CD4-positive, alpha-beta T cell treated with Interleukin-21 for 1 hour (primary cell): ENCODE measurements at places on chromosomes 12 and 14.
A peak's percentile ranks its signal among the peaks of the same experiment; 100 is the strongest.

GRCh38 chr12:47408171-47408871 lies 297.5 kb downstream of the RPAP3 start:
- peak; percentile 63 for DNase-seq

DNA sequence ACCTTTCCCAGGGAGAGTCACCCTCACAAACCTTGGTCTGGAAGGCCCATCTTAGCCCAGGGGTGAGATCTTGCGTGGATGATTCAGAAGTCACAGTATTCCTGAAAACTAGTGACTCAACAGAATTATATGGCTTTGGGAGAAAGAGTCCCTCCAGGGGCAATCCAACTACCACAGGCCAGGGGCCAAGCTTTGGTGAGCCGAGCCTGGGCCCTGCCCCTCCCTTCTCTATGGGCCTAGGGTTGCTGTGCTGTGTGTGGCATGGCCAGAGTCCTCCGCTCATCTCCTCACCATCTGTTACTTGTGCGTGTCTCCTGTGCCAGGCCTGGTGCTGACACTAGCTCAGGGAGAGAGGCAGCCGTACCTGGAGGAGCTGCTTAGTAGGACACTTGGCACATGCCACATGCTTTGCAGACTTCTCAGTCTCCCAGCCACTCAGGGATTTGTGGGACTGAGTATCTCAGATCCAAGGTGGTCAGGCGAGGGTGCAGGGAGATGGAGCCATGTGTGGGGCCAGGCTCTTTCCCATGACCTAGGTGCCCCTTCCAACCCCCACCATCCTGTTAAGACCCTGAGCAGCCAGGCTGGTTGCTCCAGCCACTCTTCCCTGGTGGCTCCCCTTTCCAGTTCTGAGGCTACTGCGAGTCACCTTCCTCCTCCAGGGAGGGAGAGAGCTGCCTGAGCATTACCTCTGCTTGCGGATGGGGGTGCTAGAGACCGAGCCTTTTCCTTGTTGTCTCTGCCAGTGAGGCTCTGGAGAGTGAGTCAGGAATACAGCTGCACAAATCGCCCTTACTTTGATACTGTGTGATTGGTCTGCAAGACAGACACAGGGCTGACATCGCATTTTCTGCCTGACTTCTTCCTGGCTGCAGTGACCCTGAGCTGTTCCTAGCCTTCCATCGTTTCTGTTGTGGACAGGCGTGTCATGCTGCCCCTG lies 94.1 kb downstream of the SLC25A47 start:
- no peak for DNase-seq

DNA sequence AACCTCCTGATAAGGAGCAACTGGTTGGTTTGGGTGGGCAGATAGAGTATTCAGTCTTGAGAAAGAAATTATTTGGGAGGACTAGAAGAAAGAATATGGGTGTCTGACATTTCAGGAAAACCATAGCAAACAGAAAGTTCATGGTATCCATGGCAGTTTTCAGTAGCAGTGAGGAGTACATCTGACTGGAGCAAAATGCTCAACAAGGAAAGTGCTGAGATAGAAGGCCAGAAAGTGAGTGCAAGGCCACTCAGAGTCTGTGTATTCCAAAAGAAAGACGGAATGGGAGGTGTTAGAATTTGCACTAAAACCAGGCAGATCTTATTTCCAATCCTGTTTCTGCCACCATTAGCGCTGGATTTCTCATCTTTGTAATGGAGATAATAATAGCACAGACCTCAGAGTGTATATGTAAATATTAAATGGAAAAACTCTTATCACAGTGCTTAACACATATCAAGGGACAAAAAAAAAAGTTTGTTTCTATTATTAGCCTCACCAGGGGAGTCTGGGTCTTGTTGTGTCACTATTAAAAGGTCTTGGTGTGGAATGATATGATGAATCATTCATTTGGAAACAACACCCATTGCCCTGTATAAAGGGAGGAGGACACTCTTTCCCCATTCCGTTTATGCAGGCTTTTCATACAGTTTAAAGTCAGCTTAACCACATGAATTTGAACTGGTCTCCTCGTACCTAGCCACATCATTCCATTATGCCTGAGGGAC lies 349.8 kb downstream of the IPO8 start:
- DNase-seq, result no peak

DNA sequence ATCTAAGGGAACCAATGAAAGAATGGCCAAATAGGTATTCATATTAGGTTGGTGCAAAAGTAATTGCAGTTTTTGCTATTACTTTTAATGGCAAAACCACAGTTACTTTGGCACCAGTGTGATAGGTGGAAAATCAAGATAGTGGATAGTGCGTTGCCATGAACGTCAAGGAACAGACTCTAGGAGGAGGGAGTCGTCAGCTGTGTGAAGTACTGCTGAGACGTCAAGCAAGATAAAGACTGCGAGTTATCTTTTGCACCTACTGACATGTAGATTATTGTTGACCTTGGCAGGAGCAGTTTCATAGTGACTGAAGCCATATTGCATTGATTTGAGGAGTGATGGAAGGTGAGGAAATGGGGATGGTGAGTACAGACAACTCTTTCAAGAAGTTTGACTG lies 8.3 kb downstream of the YLPM1 start:
- DNase-seq, result no peak

- no peak for DNase-seq
Observed at GRCh38 chr12:131445795-131446194, 265.1 kb upstream of the SFSWAP start.

GRCh38 chr12:129815846-129816245 lies 88.0 kb downstream of the TMEM132D start:
- no peak for DNase-seq

DNA sequence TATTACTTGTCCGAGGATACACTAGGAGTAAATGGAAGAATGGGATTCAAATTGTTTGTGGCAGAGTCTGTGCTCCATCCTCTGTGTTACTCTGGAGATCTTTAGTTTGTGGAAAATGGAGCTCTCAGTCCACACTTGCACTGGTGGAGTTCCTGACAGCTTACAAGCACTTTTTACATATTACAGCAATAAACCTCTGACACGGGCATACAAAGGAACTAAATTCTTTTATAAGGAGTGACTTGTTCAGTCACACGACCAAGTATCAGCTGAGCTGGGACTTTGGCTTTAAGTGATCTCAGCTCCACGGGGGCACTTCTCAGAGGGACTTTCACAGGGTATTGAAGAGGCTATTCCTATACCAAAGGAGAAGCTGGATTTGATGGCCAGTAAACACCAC lies 417.5 kb downstream of the LRIG3 start:
- DNase-seq, result no peak

DNA sequence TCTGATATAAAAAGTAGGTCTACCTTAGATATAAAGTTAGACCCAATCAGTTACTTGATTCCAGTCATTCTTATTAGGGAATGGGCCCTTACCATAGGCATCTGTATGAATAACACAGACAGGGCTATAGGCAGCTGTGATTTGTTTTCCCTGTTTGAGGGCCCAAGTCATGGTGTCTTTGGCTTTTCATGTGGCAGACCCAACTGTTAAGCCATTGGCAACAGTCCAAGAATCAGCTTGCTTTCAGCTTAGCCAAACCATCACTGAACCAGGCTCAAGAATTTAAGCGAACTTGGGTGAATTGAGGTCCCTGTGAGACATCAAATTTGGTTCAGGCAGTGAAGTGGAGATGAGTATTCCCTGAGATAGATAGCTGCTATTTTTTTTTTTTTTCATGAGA lies 111.2 kb downstream of the LRRIQ1 start:
- DNase-seq, result no peak

DNA sequence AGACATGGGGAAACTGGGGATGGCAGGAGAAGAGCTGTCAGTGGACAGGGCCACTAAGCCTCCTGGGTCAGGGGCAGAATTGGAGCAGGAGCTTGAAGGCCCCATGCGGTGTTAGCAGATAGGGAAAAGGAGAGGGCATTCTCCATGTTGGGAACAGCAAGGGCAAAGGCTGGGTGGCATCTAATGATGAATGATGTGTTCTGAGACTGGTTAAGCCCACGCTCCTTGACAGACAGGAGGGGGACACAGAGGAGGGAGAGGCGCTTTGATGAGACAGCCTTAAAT lies 63.0 kb downstream of the CLMN start:
- DNase-seq, result no peak

DNA sequence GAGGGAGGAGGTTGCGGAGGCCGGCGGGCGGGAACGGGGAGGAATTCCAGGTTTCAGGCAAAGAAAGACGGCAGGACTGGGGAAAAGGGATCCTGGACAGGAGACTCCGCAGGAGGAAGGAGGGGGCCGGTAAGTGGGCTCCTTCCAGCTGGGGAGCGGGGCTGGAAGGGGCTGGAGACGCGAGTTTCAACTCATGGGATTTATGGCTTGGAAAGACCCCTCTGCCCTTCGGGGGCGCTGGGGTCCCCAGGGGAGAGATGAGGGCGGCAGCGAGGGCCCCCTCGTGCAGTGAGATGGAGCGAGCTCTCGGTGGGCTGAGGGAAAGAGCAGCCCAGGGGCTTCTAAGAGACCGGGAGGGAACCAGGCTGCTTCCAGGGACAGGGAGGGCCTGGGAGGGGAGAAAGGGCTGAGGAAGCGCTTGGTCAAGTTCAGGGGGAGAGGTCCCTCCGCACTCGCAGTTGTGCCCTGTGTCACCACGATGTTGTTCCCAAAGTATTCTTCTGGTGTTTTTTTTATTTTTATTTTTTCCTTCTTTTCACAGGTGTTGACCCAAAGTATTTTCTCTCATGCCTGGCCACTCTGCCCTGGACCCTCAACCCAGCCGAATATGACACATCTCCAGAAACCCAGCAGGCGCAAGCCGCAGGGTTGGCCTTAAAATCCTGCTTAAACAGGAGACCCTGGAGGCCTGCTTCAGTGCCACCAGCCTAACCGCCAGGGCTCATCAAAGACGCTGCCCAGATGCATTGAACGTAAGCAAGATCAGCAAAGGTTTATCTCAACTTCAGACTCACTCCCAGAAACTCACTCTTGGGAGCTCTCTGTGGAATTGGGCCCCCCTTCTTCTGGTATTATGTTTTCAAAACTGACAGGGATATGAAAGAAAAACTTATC lies 16.1 kb downstream of the TNFAIP2 start:
- no peak for DNase-seq

DNA sequence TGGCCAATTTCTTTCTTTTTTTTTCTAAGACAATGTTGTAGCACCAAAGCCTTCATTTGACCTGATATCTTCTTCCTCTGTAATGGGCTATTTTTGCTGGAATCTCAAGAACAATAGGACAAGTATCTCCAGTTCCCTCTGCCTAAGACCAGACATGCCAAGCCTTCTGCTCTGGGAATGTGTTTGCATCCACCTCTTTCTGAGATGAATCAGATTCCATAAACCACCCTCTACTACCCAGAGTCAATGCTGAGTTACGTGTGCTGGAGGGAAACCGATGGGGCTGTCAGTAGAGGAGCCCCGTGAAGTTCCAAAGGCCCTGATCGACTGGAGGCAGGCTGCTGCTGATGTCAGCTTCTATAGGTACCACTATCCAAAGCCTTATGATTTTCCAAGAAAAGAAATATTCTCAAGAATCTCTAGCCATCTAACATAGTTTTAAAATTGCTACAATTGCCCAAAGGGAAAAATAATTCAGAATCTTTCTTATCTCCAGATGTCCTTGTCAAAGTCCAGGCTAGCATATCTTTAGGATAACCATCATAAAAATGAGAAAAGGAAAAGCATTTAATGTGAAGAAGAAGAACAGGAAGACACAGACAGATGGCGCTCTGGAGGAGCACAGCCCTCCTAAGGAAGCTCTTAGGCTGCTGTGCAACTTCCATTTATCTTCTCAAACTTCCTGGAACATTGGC lies 101.9 kb downstream of the SLC8A3 start:
- DNase-seq, result no peak

DNA sequence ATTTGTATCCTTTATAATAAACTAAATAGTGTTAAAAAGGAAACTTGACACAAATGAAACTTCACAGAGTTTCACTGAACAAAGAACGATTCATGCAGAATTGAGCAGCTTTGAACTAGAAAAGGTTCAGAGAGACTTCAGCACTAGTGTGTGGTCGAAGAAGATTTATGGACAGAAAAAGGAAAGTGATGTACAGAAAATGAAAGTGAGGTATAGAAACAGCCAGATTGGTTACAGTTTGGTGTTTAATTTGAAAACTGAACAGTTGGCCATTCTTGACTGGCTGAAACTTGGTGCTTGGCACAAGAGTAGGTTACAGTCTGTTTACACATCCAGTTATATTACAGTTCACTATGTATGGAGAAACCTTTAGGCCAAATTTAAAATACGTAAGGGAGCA lies 207.1 kb downstream of the GALC start:
- no peak for DNase-seq

DNA sequence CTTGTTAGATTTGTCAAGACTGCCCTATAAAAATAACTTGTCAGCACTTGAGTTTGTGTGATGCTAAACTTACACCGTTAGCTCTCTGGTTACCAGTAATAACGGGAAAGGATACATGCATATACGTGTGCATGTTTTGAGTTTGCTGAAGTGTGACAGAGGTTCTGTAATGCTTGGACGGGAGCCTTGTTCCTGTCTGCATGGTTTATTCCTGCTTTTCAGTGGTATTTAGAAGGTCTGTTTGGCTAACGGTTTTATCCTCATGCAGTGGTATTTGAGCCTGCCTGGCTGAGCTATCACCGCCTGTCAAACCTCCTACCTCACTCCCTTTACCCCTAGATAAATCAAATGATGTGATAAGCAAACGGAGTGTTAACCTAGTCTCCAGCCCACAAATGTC lies 305.6 kb downstream of the GALC start:
- no peak for DNase-seq

DNA sequence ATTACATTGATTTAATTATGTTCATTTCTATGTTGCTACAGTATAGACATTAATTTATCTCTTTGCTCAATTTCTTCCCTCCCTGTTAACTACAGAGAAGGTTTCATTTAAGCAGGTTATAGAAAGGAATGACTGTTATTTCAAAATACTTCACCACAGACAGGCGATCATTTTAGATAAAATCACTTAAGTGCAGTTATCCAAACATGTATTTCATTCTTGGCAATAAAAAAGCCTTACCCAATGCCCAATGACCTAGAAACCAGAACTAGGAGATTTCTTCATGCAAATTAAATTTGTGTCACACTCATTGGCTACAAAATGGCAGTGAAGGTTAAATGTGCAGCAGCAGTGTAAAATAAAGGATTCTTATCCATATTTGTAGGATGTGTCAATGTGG lies 266.4 kb downstream of the KCNH5 start:
- no peak for DNase-seq

DNA sequence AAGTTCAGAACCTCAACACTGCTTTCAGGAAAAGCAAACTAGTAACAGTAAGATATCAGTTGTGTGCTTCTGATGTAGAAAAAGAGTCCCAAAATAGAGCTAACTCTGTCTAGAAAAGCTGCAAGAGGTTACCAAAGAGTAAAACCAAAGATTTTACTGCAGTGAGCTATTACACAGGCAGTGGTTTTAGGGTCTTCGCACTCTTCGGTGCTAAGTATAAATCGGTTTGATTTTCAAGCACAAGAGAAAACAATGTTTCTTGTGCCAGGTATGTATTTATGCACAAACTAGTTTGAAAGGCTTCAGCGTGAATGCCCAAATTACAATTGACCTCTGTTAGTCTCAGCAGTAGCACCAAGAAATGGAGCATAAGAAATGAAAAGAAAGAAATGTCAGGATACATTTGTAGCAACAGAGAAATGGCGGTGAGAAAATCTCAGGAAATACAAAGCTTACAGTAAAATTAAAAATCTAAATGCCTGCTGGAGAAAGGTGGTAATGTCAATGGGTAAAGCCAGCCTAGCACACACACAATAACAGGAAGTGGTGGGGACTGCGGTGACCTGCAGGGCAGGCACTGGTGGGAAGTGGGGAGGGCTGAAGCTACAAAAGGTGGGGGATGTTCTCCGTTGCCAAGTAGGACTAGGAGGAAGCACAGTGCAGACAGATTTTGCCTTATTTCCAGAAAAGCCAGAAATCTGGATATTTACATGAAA lies 18.0 kb upstream of the DYRK2 start:
- peak; percentile 91 for DNase-seq

- no peak for DNase-seq
Observed at GRCh38 chr12:21972055-21972454, 30.8 kb upstream of the ABCC9 start.
